ENCODE measurements at places on chromosomes 2 and 18. TPM values are rescaled to one million over a fixed set of nuclear protein-coding genes. Genes with fewer than 3 reads are reported as not detected.

- DNase-seq = no peak
- H3K4me1 ChIP-seq = peaks cover 66% of the 10 kb centered on the region
- H3K27ac ChIP-seq = peak overlapping the region; percentile 45
- H3K27me3 ChIP-seq = no peaks in the 10 kb centered on the region
- no peak overlapping the region for H3K4me3 ChIP-seq
- peaks cover 48% of the 10 kb centered on the region for H3K36me3 ChIP-seq
These were observed 94.9 kb downstream of the BCL2 start for GRCh38 chr18:63224630-63225029.

GRCh38 chr2:231910771-231911170 lies 15.4 kb downstream of the NPPC start:
- peaks cover 14% of the 10 kb centered on the region for H3K4me1 ChIP-seq
- H3K27ac ChIP-seq = no peak overlapping the region
- no peaks in the 10 kb centered on the region for H3K36me3 ChIP-seq
- peaks cover 2% of the 10 kb centered on the region for H3K27me3 ChIP-seq
- no peak overlapping the region for H3K4me3 ChIP-seq

GRCh38 chr2:241965931-241966412 lies 96.4 kb downstream of the RTP5 start:
- H3K27ac ChIP-seq = peak overlapping the region; percentile 83
- H3K27me3 ChIP-seq = no peaks in the 10 kb centered on the region
- H3K36me3 ChIP-seq = no peaks in the 10 kb centered on the region
- DNase-seq = peak; percentile 21

- H3K4me1 ChIP-seq = peaks cover 28% of the 10 kb centered on the region
- H3K27me3 ChIP-seq = no peaks in the 10 kb centered on the region
- H3K27ac ChIP-seq = peak overlapping the region; percentile 84
- H3K36me3 ChIP-seq = peaks cover 7% of the 10 kb centered on the region
These were observed 25.8 kb upstream of the TMEM182 start for GRCh38 chr2:102736110-102736409.

DNA sequence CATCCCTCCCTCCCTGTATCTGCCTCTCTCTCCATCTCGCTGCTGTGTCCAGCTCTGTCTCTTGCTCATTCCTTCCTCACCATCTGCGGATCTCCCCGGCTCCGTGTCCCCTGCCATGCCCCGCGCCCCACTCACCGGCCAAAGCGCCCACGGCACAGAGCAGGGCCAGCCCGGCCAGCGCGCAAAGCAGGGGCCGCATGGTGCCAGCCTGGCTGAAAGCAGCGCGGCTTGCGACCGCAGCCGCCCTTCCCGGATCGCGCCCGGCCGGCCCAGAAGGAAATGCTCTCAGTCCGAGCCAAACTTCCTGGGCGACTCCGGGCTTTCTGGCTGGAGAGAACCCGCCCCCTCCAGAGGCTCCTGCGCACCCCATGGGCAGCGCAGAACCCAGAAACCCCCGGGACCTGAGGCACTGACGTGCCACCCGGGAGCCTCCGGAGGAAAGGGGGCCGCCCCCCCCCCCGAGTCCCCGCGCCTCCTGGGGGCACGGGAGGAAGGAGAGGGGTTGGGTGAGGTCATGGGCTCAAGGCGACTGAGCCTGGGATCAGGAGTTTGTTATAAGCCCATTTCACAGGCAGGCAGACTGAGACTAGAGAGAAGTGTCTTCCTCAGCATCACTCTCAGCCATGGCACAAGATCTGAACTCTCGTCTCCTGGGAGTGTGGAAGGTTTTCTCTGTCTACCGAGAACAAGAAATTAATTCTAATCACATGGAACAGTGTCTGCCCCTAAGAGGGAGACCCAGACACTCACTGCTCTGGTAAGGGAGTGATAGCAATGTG lies 45.2 kb upstream of the RAB6C start:
- no peak overlapping the region for H3K4me3 ChIP-seq
- H3K4me1 ChIP-seq = no peaks in the 10 kb centered on the region
- H3K36me3 ChIP-seq = no peaks in the 10 kb centered on the region
- peaks cover 26% of the 10 kb centered on the region for H3K27me3 ChIP-seq
- no peak overlapping the region for H3K27ac ChIP-seq

Gene CSRNP3
- total RNA-seq = not detected

DNA sequence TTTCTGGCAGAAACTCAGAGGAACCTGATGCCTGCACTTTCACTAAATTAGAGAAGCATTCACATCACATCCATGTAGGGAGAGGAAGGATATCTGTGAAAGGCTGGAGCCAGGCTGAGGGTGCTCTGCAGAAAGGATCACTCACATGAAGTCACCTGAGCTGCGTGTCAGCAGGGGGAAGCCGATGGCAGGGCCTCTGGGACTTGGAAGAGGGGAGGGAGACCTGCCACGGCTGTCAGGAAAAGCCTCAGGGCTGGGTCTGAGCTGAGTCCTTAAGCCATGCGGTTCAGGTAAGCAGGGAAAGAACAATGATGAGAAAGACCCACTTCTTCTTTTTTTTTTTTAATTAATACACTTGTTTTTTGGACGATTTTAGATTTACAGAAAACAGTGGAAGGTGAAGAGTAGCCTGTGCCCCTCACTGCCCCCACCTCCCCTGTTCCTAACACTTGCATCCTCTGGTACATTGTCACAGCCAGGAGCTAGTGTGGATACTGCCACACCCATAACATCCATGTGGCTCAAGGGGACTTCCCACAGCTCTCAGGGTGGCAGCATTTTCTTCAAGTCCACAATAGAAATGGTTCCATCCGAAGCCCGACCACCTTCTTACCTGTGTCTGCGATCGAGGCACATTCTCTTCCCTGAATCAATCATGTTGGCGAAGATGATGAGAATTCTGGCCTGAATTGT lies 156.5 kb upstream of the TPO start:
- H3K36me3 ChIP-seq = no peaks in the 10 kb centered on the region
- DNase-seq = no peak
- no peaks in the 10 kb centered on the region for H3K4me1 ChIP-seq
- H3K27me3 ChIP-seq = no peaks in the 10 kb centered on the region
- H3K27ac ChIP-seq = no peak overlapping the region
- no peak overlapping the region for H3K4me3 ChIP-seq

GRCh38 chr18:76572518-76573247 lies 77.6 kb upstream of the ZNF516 start:
- DNase-seq = no peak
- H3K4me3 ChIP-seq = no peak overlapping the region
- H3K27ac ChIP-seq = no peak overlapping the region

Gene CYBRD1
- 4.2 TPM for total RNA-seq

- peaks cover 28% of the 10 kb centered on the region for H3K4me1 ChIP-seq
- H3K27ac ChIP-seq = no peak overlapping the region
- no peak for DNase-seq
- H3K36me3 ChIP-seq = peaks cover 2% of the 10 kb centered on the region
These were observed 292.4 kb downstream of the ZEB2 start for GRCh38 chr2:144227427-144228105.

DNA sequence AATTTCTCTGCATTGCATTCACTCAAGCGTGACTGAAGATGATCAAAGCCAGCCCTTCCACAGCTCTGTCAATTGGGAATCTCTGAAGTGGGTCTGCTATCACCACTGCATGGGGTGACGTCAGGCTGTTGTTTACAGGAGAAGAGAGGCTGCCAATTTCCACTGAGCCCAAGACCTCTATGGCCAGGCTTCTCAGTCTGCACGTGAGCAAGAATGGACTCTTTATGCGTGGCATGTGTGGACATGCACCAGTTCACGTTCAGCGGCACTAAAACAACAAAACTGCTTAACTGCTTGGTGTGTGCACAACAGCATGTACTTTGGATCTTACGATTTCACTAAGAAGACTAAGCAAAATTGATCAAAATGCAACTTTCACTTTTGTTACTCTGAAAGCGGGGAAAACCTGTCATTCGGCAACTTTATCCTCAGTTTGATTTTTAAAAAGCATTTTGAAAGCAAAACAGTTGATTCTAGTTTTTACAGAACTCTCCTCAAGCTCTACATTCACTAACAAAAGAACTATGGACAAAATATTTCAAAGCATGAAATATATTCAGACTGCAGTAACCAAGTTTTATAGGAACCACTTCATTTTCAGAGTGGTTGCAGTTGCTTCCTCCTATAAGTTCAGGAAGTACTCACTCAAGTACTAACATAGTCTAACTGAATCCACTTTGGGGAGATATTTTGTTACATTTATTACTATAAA lies 77.0 kb upstream of the SERTAD2 start:
- H3K4me3 ChIP-seq = peak overlapping the region; percentile 85
- H3K27me3 ChIP-seq = no peaks in the 10 kb centered on the region
- peak; percentile 35 for DNase-seq
- peaks cover 42% of the 10 kb centered on the region for H3K36me3 ChIP-seq
- H3K27ac ChIP-seq = peak overlapping the region; percentile 89

DNA sequence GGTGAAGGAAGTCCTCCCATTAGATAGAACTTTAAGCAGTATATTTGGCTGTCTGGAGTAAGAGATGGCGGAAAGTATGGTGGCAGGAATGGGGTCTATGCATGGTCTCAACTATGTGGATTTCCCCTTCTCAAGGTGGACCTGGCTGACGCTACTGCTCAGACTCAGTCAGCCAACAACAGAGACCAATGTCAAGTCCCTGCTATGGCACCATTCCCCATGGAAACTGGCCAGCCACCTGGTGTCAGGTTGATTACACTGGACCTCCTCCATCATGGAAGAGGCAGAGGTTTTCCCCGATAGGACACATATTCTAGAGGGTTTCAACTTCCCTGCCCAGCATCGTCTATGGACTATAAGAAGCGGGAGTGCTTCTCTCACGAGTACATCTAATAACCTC lies 8.6 kb upstream of the FAHD2A start:
- H3K27me3 ChIP-seq = peaks cover 2% of the 10 kb centered on the region
- H3K27ac ChIP-seq = no peak overlapping the region
- DNase-seq = no peak
- H3K4me3 ChIP-seq = no peak overlapping the region

DNA sequence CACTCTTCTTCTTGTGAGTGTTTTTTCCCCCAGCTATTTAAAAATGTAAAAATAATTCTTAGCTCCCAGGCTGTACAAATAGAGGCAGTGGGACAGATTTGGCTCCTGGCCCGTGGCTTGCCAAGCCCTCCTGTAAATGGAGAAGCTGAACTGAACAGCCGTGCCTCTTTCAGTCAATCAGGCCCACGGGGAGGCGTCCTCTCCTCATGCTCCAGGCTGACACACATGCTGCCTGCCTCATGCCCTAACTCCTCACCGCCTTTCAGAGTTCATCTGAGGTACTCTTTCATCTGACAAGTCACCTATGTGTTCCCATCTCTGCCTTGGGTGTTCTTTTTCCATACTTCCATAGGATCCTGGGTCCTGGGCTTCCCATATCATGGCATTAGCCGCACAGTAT lies 58.9 kb downstream of the BMP10 start:
- H3K4me3 ChIP-seq = no peak overlapping the region
- peak overlapping the region; percentile 30 for H3K27ac ChIP-seq
- H3K4me1 ChIP-seq = peaks cover 23% of the 10 kb centered on the region
- H3K36me3 ChIP-seq = peaks cover 70% of the 10 kb centered on the region

DNA sequence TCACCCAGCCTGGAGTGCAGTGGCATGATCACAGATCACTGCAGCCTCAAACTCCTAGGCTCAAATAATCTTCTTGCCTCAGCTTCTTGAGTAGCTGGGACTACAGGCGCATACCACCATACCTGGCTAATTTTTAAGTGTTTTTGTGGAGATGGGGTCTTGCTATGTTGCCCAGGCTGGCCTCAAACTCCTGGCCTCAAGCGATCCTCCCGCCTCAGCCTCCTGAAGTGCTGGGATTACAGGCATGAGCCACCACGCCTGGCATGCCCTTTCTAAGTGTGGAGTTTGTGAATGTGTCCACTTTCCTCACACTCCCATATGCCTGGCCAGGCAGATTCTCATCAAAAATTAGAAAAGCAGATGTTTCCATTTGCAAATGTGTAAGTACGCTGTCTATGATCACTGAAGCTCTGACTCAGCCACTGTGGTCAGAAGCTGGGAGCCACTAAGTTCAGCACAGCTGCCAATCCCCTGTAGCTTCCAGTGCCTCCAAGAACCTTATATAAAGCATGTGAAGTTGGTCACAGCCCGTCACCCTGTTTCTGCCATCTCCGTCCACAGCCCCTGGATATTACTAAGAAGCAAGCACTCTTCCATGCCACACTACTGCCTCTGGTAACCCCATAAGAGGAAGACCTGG lies 155.4 kb downstream of the FAM210A start:
- H3K4me3 ChIP-seq = peak overlapping the region; percentile 1
- no peak for DNase-seq
- H3K27ac ChIP-seq = peak overlapping the region; percentile 45
- H3K4me1 ChIP-seq = peaks cover 63% of the 10 kb centered on the region

Gene DYNAP
- not detected for total RNA-seq

GRCh38 chr2:21118302-21118920 lies 5.4 kb upstream of the TDRD15 start:
- no peaks in the 10 kb centered on the region for H3K36me3 ChIP-seq
- H3K4me3 ChIP-seq = no peak overlapping the region
- H3K27me3 ChIP-seq = peaks cover 2% of the 10 kb centered on the region
- no peak overlapping the region for H3K27ac ChIP-seq
- DNase-seq = no peak

GRCh38 chr2:70094978-70095719 lies 7.9 kb downstream of the PCBP1 start:
- DNase-seq = peak; percentile 46
- H3K36me3 ChIP-seq = peaks cover 5% of the 10 kb centered on the region
- peaks cover 49% of the 10 kb centered on the region for H3K4me1 ChIP-seq
- no peaks in the 10 kb centered on the region for H3K27me3 ChIP-seq
- H3K27ac ChIP-seq = peak overlapping the region; percentile 95
- H3K4me3 ChIP-seq = peak overlapping the region; percentile 82

DNA sequence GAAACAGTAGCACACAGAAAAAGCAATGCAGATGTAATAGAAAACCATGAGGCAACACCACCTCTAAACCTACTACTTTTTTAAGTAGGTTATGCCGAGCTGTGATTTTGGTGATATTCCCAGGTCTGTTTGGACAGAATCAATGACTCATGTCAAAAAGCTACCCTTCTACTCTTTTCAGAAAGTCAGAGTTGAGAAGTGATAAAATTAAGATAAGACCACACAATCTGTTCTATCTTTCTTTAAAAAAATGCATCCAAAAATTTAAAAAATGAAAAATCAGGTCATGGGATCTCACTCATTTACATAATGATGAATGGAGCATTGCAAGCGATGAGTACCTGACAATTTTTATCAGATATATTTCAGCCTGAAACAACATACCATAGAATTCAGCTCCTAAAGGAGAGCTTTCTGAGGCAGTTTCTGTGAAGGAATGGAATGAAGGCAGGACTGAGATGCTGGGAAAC lies 826.3 kb downstream of the BCL11A start:
- H3K27me3 ChIP-seq = peaks cover 2% of the 10 kb centered on the region
- H3K36me3 ChIP-seq = no peaks in the 10 kb centered on the region
- H3K4me1 ChIP-seq = no peaks in the 10 kb centered on the region
- H3K4me3 ChIP-seq = no peak overlapping the region

All from activated T-helper 1 cell treated with anti-CD3 and anti-CD28 coated beads, Interleukin-12 subunit alpha, Interleukin-12 subunit beta, Interleukin-2, Interleukin-4 antibody, amounts not matched to agents 30 ng/mL and 10 ng/mL and 1 ng/mL, durations not matched to agents 14 hours and 24 hours and 36 hours (primary cell).